ENCODE measurements at places on chromosomes 4 and X.

GRCh38 chrX:107738768-107739167 is 36.8 kb downstream of the TSC22D3 start:
- no peak for DNase-seq

DNA sequence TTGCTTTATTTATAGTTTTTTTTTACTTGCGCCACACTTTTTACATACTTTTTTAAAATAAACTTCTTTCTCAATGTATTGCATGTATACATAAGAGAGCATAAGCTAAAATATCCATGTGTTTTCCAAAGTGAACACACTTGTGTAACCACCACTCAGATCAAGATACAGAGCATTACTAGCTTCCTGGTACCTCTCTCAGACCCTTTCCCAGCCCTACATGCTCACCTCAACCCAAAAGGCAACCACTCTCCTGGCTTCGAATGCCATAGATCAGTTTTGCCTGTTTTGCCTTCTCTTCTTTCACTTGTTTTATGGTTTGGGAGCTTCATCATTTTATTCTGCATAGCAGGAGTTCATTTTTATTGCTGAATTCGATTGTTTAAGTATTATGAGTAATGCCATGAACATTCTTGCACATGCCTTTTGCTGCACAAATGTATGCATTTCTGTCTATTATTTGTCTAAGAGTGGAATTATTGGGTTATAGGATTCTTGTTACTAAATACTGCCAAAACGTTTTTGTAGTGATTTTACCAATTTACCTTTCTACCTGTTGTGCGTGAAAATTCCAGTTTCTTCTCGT is 45.9 kb upstream of the NUDT6 start:
- DNase-seq: no peak

GRCh38 chr4:89365776-89366175 is 58.2 kb upstream of the GPRIN3 start:
- no peak for DNase-seq

DNA sequence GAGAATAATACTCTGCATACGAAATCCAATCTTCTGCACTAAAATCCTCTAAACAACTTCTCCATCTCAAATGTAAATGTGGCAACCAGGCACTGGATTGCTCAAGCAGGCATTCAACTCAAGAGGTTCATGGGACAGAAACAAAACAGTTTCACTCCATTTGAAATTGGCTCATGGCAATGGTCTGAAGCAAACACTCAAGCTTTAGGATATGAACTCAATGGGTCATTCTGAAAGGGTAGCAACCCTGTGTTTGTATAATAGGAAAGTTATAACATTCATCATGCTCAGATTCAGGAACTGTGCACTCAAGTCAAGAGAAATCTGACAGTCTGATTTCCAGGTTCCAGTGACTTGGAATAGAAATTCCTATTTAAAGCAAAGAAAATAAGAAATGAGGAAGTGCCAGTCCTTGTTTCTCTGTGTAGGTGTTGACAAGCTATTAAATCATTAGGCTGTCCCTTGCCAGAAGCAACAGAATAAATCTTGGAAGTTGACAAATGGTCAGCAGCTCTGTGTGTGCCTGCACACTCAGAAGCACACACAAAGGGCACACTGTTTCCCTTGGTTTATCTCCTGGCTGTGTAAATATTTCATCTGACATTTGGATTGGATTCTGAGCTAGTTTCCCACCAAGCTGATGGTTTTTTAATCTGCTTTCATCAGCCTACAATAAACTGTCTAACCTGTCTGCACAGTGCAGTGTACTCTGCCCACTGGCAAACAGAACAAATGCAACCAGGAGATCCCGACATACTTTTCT is 75.9 kb upstream of the CITED1 start:
- no peak for DNase-seq

DNA sequence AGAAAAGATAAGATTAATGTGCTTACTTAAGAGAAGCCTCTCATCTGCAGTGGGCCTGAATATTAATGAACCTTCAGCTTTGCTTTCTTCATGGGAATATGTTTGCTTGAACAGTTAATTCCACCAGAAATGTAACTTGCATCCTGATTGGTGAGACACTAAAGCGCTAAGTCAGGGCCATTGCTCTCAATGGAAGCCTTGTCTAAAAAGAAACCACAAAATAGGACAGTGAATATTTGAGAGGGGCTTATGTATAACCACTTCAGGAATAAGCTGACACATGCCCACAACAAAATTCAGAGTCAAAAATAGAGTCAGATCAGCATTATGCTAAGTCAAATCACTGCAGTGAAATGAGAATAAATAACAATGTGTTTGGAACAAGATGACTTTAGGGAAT is 1125.8 kb downstream of the STIM2 start:
- no peak for DNase-seq

DNA sequence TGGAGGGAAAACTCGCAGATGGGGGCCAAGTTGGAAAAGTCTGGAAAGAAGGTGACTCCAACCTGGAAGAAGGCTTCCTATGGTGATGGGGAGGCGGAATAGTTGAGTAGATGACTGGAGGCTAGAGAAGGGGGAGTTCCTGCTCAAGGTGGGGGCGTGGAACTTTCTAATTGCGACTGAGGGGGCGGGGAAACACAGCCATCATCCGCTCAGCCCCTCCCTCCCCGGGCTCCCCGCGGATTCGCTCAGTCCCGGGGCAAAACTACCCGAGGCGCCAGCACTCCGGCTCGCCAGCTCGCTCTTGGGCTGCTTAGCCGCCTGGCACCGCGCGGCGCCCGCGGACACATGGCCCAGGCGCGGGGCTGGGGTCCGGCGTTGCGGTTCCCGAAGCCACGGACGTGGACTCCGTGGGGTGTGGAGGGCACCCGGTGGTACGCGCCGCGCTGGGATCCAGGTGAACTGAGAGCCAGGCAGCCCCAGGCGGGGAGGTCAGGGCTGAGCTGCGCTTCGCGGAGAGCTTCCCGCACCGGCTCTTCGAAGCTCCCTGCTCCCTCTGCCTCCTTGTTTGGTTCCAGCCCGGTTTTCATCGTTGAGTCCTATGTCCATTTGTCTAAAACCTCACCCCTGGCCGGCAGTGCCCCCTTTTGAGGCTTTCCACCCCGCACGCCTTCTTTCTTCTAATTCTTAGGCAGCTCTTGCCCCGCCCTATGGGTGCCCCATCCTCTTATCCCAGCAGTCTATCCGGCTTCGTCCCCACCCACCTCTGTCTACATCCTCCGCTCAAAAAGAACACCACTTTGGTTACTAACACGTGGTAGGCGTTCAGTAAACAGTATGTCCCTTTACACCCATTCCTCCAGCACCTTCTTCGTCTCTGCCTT is 38.9 kb downstream of the STARD8 start:
- DNase-seq: peak; percentile 56

- DNase-seq: no peak
These were observed 85.4 kb upstream of the GBA3 start for GRCh38 chr4:22607382-22607781.

- DNase-seq: no peak
These were observed 84.1 kb downstream of the LDB2 start for GRCh38 chr4:16814361-16814760.

DNA sequence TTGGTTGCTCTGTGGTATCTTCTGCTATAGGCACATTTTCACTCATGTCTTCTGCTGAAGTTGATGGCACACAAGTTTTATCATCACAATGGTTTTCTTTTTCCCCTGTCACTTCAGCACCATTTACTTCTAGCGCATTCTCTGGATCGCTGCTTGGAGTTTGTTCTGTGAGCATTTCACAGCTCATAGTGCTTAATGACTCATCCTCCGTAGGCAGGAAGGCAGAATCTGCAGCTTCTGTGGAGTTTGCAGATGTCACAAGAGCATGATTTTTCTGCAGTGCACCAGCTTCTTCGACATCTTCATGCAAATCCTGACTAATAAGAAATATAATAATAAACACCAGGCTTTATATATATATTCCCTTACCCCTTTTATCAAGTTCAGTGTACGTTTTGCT is 83.6 kb downstream of the CHM start:
- DNase-seq: no peak
